Dermis blood vessel endothelial cell (primary cell): ENCODE measurements at places on chromosomes 4 and X. TPM values are rescaled to one million over a fixed set of nuclear protein-coding genes. Genes with fewer than 3 reads are reported as not detected.

The TMSB15C gene
- total RNA-seq: 2.3 and 4.3 TPM in 2 replicates

The VCX2 gene
- total RNA-seq: not detected in 2 replicates

The SCOC gene
- total RNA-seq: 54.3 and 55.1 TPM in 2 replicates

The CXCL1 gene
- 11.4 and 16.5 TPM in 2 replicates for total RNA-seq

The SEL1L3 gene
- total RNA-seq: 74.2 and 91.2 TPM in 2 replicates

The CSAG1 gene
- total RNA-seq: not detected in 2 replicates

The TSPAN5 gene
- total RNA-seq: 78.3 and 138 TPM in 2 replicates

The LARP7 gene
- 20.4 and 28.8 TPM in 2 replicates for total RNA-seq

The GAGE12E gene
- not detected in 2 replicates for total RNA-seq

The HAND2 gene
- not detected in 2 replicates for total RNA-seq

The L1CAM gene
- total RNA-seq: 1.1 and 2.4 TPM in 2 replicates

The CENPU gene
- 8.5 and 34.2 TPM in 2 replicates for total RNA-seq

The CT45A6 gene
- total RNA-seq: not detected in 2 replicates

The MAGEA10 gene
- total RNA-seq: not detected in 2 replicates

The GPR173 gene
- total RNA-seq: 1.7 and 2.5 TPM in 2 replicates

The WDR17 gene
- 0.19 and 0.51 TPM in 2 replicates for total RNA-seq

The SLBP gene
- total RNA-seq: 61.5 and 62.8 TPM in 2 replicates

The SSX2B gene
- total RNA-seq: not detected in 2 replicates

The TRAM1L1 gene
- total RNA-seq: 0.17 and 0.88 TPM in 2 replicates

The ARX gene
- total RNA-seq: not detected in 2 replicates

The SLC25A53 gene
- total RNA-seq: 5.3 and 10.7 TPM in 2 replicates

The GABRG1 gene
- not detected in 2 replicates for total RNA-seq

The TCP11X2 gene
- total RNA-seq: not detected in 2 replicates

The MGAT4D gene
- total RNA-seq: not detected in 2 replicates

The PRRG1 gene
- 32.0 and 37.4 TPM in 2 replicates for total RNA-seq

The SULT1E1 gene
- total RNA-seq: 1.2 and 2.4 TPM in 2 replicates

The NONO gene
- 445 and 525 TPM in 2 replicates for total RNA-seq

The PLK4 gene
- 7.1 and 25.7 TPM in 2 replicates for total RNA-seq

The SLC2A9 gene
- total RNA-seq: 0.74 and 2.9 TPM in 2 replicates

The HTT gene
- total RNA-seq: 43.9 and 73.8 TPM in 2 replicates

The MAGEA12 gene
- total RNA-seq: not detected in 2 replicates
